ENCODE measurements at places on chromosomes 5 and 9. TPM values are rescaled to one million over a fixed set of nuclear protein-coding genes. Genes with fewer than 3 reads are reported as not detected.

PRLR gene
- total RNA-seq, result not detected

ANGPTL2 gene
- total RNA-seq, result not detected

GRIN3A gene
- not detected for total RNA-seq

SAPCD2 gene
- total RNA-seq, result 5.6 TPM

OR2K2 gene
- total RNA-seq, result not detected

ENTREP1 gene
- total RNA-seq, result not detected

SHROOM1 gene
- total RNA-seq, result 3.4 TPM

TSC1 gene
- 45.4 TPM for total RNA-seq

CD274 gene
- 42.2 TPM for total RNA-seq

SLIT3 gene
- total RNA-seq, result 0.26 TPM

ANKRD20A1 gene
- total RNA-seq, result 1.8 TPM

FBLL1 gene
- not detected for total RNA-seq

IARS1 gene
- 130 TPM for total RNA-seq

FXN gene
- total RNA-seq, result 28.0 TPM

CEL gene
- total RNA-seq, result 4.2 TPM

EQTN gene
- total RNA-seq, result not detected

PCDHB7 gene
- not detected for total RNA-seq

KLHL9 gene
- 13.7 TPM for total RNA-seq

FCN2 gene
- total RNA-seq, result not detected

SPATA31A7 gene
- total RNA-seq, result not detected

IFNA4 gene
- total RNA-seq, result not detected

COL23A1 gene
- total RNA-seq, result 0.16 TPM

CDH9 gene
- not detected for total RNA-seq

PPP3R2 gene
- total RNA-seq, result not detected

PGM5 gene
- total RNA-seq, result not detected

PCDHA1 gene
- total RNA-seq, result not detected

ALDH1A1 gene
- total RNA-seq, result not detected

Data from activated T-helper 17 cell treated with anti-CD3 and anti-CD28 coated beads, Interleukin-2, amount 50 U/mL, for 72 hours (primary cell).